ENCODE measurements at places on chromosomes 2 and 18.
A peak's percentile ranks its signal among the peaks of the same experiment; 100 is the strongest.

- H3K4me3 ChIP-seq: no peak overlapping the region
- DNase-seq: peak; percentile 21
- no peaks in the 10 kb centered on the region for H3K4me1 ChIP-seq
- no peak overlapping the region for H3K27ac ChIP-seq
These were observed 65.6 kb downstream of the POLR1A start for GRCh38 chr2:86039963-86040655.

- no peaks in the 10 kb centered on the region for H3K4me1 ChIP-seq
- H3K4me3 ChIP-seq: no peak overlapping the region
- DNase-seq: no peak
- H3K27me3 ChIP-seq: no peaks in the 10 kb centered on the region
- no peak overlapping the region for H3K27ac ChIP-seq
These were observed 90.2 kb upstream of the ODC1 start for GRCh38 chr2:10538224-10538894.

DNA sequence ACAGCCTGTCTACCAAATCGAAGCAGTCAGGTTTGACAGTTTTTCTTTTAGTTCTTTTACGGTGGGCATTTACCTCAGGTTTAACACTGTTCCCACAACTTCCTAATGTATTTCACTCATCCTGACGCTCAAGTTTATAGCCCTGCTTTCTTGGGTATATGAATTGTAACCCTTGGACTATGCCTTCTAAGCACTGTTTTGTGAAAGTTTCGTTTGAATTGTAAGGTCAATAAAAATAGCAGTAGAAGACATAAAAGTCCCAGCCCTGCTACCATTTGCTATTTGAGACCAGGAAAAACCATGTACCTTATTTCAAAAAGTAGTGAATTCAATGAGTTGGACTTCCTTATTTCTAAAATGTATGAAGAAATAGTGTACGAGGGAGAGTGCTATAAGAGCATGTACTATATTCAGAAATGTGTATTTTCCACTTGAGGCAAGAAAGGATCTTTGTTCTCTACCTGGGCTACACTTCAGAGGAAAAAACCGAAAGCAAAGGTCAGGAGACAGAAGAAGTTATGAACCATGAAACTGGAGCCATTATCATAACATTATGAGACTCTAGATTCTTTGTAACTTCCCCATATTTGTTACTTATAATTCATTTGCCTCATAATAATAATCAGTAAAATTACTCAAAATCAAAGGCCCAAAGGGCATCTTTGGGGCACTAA lies 1.9 kb upstream of the ZC3H15 start:
- peaks cover 23% of the 10 kb centered on the region for H3K4me1 ChIP-seq
- H3K27me3 ChIP-seq: no peaks in the 10 kb centered on the region
- DNase-seq: no peak

- no peak overlapping the region for H3K4me3 ChIP-seq
- no peaks in the 10 kb centered on the region for H3K36me3 ChIP-seq
- H3K4me1 ChIP-seq: no peaks in the 10 kb centered on the region
- DNase-seq: no peak
- H3K27me3 ChIP-seq: no peaks in the 10 kb centered on the region
These were observed 96.2 kb downstream of the TPO start for GRCh38 chr2:1509271-1510065.

- H3K4me1 ChIP-seq: no peaks in the 10 kb centered on the region
- H3K4me3 ChIP-seq: no peak overlapping the region
- DNase-seq: no peak
- H3K27me3 ChIP-seq: no peaks in the 10 kb centered on the region
These were observed 46.2 kb downstream of the COA5 start for GRCh38 chr2:98561902-98562695.

GRCh38 chr2:112728378-112729175 lies 7.8 kb downstream of the NT5DC4 start:
- no peak for DNase-seq

DNA sequence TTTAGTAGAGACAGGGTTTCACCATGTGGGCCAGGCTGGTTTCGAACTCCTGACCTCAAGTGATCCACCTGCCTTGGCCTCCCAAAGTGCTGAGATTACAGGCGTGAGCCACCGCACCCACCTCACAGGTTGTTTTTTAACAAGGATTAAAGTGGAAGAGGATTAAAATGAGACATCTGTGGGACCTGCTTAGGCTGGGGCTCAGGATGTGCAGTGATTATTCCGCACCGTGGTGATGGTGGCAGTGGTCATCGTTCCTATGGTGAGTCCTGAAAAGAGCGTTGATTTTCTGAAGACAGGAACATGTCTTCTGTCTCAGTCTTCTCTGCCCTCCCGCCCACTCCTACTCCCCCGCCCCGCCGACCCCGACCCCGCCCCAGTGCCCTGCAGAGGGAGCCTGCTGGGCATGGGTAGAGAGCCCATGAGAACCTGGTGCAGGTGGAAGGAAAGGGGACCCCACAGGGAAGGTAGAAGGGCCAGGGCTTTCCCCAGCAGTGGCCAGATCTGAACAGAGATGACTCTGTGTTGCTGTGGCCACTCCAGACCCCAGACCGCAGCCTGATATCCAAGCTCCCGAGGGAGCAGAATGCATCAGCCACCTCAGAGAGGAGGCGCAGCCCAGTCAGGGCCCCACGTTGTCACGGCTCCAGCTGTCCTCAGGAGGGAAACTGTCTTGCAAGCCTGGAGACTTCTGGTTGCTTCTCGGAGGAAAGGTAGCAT lies 34.5 kb upstream of the FOSL2 start:
- H3K27ac ChIP-seq: no peak overlapping the region
- H3K27me3 ChIP-seq: no peaks in the 10 kb centered on the region
- H3K36me3 ChIP-seq: no peaks in the 10 kb centered on the region
- H3K4me3 ChIP-seq: no peak overlapping the region

Measured in Caco-2 (cell line).